Hippocampal formation (tissue), 2 donors: ENCODE measurements at places on chromosomes 7 and 10.

GRCh38 chr7:112748381-112748780 lies 41.8 kb downstream of the TMEM168 start:
- no peak for DNase-seq

GRCh38 chr10:24433705-24434104 lies 224.8 kb downstream of the KIAA1217 start:
- DNase-seq = no peak

GRCh38 chr10:70191161-70191971 lies 21.1 kb upstream of the SAR1A start:
- no peak for DNase-seq

GRCh38 chr10:2948127-2948854 lies 119.1 kb upstream of the PFKP start:
- DNase-seq = no peak

GRCh38 chr7:99235925-99236324 lies 28.0 kb upstream of the KPNA7 start:
- no peak for DNase-seq

- DNase-seq = no peak
Observed at GRCh38 chr10:80599424-80599847, 61.7 kb downstream of the SH2D4B start.

GRCh38 chr10:128047991-128048818 lies 78.0 kb downstream of the MKI67 start:
- DNase-seq = no peak

DNA sequence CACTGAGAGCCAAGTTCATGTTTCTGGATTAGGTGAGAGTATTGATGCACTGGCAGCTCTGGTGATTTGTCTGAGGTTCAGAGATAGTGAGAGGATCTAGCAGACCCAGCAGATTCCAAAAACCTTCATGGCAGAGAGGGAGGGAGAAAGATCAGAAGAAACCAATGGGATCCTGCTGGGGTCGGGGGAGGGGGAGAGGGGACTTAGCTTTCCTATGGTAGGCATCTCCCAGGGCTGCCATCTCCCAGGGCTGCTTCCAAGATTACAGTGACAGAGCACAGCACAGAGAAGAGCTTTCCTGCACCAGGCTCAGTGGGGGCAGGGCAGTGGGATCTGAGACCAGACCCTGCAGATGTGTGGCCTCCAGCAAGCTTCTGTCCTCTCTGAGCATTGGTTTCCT lies 76.8 kb upstream of the GDF10 start:
- no peak for DNase-seq

- peak; percentile 10 for DNase-seq
Observed at GRCh38 chr7:151993977-151994676, 31.3 kb upstream of the GALNT11 start.
